CD4-positive, alpha-beta T cell treated with Interleukin-12 subunit alpha and Interleukin-12 subunit beta, for 1 hour (primary cell): ENCODE measurements at places on chromosomes 13 and 19.

DNA sequence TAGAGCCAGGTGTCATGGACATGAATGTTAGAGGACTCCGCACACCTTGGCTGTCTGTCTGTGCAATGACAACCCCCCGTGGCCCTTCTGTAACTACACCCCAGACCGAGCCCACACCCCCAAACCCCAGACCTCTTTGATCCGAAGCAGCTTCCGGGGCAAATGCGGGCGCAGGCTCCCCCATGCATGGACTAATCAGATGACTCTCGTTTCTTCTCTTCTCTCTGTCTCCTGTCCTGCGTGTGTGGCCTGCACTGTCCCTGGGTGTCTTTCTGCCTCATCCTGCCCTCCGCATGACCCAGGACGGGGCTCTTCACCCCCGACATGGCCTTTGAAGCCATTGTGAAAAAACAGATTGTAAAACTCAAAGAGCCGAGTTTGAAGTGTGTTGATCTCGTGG is 38.9 kb downstream of the TMED1 start:
- peak; percentile 78 for DNase-seq

DNA sequence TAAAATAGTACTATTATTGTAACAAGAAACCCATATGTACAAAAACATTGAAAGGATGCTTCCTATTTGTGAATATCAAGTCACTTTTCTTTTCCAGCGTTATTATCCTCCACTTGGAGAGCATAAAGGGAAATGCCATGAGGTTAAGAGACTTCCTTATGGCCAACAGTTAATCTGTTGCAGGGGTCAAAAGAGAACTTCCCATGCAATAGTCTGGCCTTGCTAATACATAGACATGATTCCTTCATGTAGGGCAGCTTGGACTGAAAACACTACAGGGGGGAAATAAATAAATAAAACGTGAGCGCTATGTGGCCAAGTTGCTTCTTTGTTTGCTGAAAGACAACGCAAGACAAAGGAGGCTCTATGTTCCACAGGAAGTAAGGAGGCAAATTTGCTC is 269.1 kb upstream of the EDNRB start:
- DNase-seq: no peak

DNA sequence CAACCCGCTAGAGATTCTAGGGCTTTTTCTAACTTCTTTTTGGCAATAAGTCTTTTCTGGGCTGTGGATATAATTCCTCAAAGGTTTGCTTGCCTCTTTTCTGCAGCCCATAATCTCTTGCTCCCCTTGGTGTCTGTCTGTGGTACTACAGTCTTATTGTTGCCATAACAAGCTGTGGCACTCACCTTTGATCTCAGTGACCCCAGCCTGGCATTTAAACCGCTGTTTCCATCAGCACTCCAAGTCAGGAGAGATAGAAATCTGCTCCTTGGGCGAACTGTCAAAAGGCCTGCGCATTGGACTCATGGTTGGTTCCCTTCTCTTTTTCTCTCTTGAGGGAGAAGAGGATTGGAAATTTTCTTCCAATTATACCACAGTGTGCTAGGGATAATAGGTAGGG is 14.5 kb upstream of the MPHOSPH8 start:
- DNase-seq: peak; percentile 24

DNA sequence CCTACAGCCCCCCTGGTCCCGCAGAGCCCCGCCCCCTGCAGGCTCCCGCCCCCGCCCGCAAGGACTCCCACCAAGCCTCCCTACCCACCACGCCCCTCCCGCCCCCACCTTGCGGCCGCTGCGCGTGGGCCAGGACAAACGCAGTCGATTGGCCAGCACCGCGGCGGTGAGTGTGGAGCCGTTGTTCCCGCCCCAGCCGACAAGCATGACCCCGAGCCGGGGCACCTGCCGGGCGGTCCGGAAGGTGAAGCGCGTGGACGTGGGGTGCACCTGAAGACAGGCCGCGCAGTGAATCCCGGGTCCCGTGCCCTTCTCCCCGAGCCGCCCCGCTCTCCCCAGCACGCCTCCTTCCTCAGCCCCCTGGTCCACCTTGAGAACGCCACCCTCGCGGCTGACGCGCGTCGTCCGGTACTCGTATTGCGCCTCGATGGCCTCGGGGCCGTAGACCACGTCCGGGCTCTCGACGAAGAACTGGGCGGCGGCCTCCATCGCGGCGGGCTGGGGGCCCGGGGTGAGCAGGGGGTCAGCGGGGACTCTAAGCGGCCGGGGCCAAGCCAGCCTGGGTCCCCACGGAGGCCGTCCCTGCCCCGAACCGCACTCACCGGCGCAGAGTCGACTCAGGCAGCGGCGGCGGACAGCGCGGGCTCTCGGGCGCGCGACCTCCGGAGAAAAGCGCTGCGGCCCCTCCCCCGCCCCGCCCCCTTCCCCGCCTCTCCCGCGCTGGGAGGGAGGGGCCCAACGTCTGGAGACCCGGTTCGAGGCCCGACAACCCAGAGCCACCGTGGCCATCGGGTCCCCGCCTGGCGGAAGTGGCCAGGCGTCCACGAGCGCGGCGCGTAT is at the start of gene ISYNA1:
ISYNA1 (minus strand) TSS at position 643 of the 840 bp plus-strand sequence; CDS start at position 489, 154 bp downstream.
- peak; percentile 67 for DNase-seq

- DNase-seq: no peak
Measured at GRCh38 chr13:26208287-26208686, 13.8 kb downstream of the RNF6 start.

DNA sequence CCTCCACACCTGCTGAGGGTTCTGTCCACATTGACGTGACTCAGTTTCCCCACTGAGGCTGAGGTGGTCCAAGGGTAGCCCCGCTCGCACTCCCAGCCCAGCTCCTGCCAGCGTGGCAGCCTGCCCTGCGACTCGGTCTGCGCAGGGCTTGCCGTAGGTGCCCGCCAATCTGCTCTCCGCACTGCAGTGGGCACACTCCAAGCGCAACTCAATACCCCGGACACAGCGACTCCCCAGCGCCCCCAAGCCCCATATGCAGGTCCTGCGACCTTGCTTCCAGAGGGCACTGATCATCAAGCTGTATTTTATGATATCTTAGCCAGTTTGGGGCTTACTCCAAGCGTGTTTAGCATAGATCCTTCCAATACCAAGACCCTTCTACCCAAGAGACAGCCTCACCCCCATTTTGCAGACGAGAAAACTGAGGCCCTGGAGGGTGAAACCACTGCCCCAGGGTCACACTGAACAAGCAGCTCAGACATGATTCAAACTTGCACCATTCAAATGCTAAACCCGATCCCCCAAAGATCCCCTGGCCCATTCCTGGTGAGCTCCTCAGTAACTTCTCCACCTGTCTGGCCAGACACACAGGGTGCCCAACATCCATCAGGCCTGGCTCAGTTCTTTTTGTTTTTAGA is 13.5 kb downstream of the PTPRS start:
- no peak for DNase-seq

DNA sequence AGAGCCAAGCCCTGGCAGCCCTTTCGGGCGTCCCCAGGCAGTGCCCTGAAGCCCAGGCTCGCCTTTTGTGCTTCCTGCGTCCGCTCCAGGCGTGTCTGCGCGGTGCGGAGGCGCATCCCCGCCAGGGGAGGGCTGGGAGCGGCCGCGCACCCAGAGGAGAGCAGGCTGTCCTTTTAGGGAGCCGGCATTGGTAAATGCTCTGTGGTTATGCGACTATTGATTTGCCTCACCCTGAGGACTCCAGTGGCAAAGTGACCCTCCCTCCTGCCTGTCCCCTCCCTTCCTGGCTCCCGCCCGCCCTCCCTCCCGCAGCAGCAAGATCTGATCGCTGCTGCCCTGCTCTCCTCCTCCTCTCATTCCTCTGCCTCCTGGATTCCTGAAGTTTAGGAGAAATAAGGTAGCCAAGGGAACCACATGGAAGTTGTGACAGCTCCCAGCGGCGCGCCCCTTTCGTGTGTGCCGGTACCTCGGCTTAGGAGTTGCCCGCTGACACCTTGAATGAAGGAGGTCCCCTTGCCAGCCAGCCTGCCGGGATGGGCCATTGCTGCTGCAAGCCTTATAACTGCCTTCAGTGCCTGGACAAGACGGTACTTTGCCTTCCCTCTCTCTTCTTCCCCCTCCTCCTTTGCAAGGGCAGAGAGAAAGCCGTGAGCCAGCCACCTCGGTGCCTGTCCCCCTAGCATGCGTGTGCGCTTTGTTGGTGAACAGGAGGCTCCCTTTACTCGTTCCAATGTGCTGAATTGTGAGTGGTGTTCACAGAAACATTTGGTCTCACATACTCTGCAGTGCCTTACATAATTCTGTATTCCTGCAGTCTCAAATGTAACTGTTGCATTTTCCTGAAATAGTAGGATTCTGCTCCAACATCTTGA is 166.9 kb downstream of the SLC7A1 start:
- no peak for DNase-seq

GRCh38 chr19:5559804-5560133 is 8.0 kb downstream of the TINCR start:
- DNase-seq: no peak

GRCh38 chr13:92806215-92806614 is 420.4 kb upstream of the GPC6 start:
- peak; percentile 16 for DNase-seq

GRCh38 chr13:104389691-104390090 is 1323.5 kb upstream of the SLC10A2 start:
- DNase-seq: no peak

GRCh38 chr19:16316506-16316882 is 8.1 kb upstream of the KLF2 start:
- DNase-seq: no peak

DNA sequence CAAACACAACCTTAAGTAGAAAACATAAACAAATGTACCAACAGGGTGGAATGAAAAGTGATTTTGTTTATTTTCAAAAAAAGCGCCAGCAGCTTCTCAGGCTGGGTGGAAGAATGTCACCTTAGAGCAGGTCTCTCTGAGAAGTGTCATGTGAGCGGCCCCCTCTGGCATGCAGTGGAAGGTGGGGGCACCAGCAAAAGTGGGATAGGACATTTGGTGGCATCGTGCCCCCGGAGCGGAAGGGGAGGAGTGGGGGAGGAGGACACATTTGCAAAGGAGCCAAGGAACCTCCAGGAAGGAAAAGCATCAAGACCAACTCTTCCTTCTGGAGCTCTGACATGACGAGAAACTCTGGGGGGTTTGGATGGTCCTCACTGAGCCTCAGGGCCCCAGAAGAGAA is 635.3 kb downstream of the UQCRFS1 start:
- DNase-seq: no peak

GRCh38 chr19:51531349-51532315 is at the start of gene SIGLEC6:
Gene SIGLEC6, minus strand, starts transcription at chr19:51531670. Its CDS starts 22 bp downstream, at chr19:51531648.
- peak; percentile 37 for DNase-seq

GRCh38 chr19:34319230-34319585 is 45.8 kb upstream of the GPI start:
- DNase-seq: no peak

DNA sequence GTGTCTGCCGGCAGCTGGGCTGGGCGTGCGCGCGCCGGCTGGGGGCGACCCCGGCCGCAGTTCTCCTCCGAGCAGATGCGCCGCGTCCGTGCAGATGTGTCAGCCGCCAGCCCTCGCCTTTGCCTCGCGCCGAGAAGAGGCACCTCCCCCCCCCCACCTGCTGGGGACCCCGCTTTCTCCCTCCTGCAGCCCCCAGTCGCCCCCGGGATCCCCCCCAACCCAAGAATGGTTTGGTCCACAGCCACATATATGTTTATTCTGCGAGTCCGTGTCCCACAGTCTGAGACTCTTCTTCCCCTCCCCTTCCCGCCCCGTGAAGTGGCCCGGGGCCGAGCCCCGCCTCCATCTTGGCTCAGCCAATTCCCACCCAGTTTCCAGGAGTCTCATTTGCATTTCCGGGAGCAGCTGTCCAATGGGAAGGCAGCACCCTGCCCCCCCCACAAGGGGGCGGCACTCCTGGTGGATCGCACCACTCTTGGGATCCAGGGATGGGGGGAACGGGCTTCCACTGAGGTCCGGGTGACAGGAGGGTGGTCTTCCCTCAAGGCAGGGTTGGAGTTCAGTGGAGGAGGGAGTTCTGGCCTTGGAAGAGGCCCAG is 8.6 kb downstream of the ISOC2 start:
- peak; percentile 58 for DNase-seq

DNA sequence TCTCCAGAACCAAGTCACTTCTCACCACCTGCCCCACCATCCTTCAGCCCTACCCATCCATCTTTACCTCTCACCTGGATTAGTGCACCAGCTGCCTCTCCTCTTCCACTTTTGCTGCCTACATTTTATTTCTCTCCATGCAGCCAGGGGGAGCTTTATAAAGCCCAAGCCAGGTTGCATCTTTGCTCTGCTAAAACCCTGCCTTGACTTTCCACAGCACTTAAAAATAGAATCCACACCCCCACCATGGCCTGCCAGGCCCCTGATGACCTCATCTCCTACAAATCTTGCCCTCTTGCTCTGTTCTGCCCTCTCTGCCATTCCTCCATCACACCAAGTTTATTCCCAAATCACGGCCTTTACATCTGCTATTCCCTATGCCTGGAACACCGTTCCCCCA is 1.8 kb downstream of the HOOK2 start:
- DNase-seq: no peak

GRCh38 chr13:39635564-39635963 is 19.9 kb upstream of the COG6 start:
- no peak for DNase-seq

GRCh38 chr19:54551950-54552912 is 21.4 kb upstream of the LILRA2 start:
- DNase-seq: no peak

- DNase-seq: peak; percentile 82
Measured at GRCh38 chr19:10230173-10230860, 814 bp downstream of the S1PR2 start.

DNA sequence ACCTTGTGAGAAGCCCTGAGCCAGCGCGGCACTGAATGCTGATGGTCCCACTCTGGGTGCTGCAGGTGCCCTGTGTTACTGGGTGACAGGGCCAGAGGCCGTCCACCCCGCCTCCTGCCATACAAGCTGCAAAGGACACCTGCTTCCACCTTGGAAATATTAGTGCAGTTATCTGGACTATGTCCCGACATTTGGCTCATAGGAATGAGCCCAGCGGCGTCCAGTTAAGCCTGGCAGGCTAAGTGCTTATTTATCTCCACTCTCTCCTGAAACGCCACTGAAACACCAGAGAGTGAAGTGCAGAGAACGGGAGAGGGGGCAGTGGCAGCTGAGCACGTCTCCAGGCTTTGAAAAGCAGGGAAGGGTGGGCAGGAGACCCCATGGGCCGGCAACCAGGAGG is 145.8 kb downstream of the KDM4B start:
- no peak for DNase-seq

DNA sequence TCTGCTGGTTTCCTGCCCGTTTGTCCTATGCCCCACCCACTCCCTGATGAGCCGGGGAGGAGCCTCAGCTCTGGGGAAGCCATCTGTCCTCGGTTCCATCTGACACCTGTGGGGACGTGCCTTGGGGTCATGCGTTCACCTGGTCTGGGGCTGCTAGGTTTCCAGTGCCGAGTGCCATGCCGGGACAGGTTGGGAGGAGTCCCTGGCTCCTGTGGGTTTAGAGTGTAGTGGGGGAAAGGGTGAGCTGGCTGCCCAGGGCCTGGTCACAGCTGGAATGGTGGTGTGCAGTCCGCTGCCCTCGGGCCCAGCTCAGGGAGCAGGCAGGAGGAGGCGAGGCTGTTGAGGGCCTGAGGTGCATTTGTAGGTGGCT is 2.5 kb downstream of the KDM4B start:
- DNase-seq: peak; percentile 33

DNA sequence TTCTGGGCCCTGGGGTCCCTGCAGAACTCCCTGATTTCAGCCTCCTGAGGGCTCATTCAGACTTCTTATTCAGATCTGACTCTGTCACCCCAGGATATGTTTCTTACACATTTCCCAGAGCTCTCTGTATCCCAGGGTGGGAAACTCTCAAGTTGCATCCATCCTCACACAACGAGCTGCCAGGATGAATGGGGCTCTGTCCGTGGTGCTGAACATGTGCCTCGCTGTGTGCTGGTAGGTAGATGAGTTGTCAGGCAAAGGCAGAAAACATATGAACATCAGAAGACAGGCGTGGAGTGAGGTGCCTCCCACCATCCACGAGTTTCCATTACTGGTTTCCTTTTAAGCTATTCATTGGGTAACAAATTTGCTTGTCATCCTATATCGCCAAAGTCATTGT is 11.4 kb upstream of the IGFL1 start:
- peak; percentile 1 for DNase-seq

GRCh38 chr19:10760273-10760944 is 42.5 kb downstream of the DNM2 start:
- peak; percentile 20 for DNase-seq
